ENCODE measurements at places on chromosomes 1 and 21. TPM values are rescaled to one million over a fixed set of nuclear protein-coding genes. Genes with fewer than 3 reads are reported as not detected.

The CRNN gene
- total RNA-seq, result not detected

GRCh38 chr1:159141584-159142390 is 29.6 kb upstream of the CADM3 start:
- no peak for DNase-seq
- no peak overlapping the region for H3K4me3 ChIP-seq
- H3K36me3 ChIP-seq, result no peaks in the 10 kb centered on the region
- no peak overlapping the region for H3K27ac ChIP-seq
- H3K27me3 ChIP-seq, result peaks cover 6% of the 10 kb centered on the region

The RRP1B gene
- total RNA-seq, result 35.4 TPM

GRCh38 chr1:213572912-213573647 is 414.7 kb upstream of the PROX1 start:
- no peaks in the 10 kb centered on the region for H3K36me3 ChIP-seq
- H3K27ac ChIP-seq, result no peak overlapping the region
- no peak overlapping the region for H3K4me3 ChIP-seq
- no peaks in the 10 kb centered on the region for H3K4me1 ChIP-seq

- no peak overlapping the region for H3K27ac ChIP-seq
- H3K36me3 ChIP-seq, result no peaks in the 10 kb centered on the region
- H3K4me3 ChIP-seq, result peak overlapping the region; percentile 64
Measured at GRCh38 chr1:10429868-10430215, 391 bp upstream of the CENPS start.

DNA sequence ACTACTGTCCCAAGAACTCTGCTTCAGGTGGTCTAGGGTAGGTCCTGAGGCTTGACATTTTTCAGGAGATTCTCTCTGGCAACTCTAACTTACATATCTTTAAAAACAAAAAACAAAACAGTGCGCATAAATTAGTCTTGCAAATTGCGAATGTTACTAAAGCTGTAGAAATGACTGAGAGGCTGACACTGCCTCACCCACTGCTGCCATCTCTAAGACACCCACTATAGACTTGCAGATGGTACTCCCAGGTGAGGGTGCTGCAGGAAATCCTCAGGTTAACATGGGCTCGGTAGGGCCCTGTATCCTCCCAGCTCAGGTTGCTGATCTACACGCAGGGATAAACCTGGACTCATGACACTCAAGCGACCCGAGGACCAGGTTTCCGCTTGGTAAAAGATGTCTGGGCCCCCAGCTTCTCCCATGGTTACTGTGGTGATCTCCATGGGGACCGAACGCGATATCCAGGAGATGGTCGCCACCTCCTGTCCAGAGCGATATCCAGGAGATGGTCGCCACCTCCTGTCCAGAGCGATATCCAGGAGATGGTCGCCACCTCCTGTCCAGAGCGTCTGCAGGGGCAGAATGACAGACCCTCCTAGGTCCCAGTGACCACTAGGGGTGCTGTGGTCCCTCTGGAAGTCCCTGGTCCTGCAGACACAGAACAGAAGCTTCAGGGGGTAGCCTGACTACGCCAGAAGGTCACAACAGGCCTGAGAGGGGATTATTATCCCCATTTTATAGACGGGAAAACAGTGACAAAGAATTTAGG is 16.2 kb upstream of the LY9 start:
- no peaks in the 10 kb centered on the region for H3K27me3 ChIP-seq
- no peak for DNase-seq
- no peak overlapping the region for H3K27ac ChIP-seq
- H3K4me3 ChIP-seq, result no peak overlapping the region
- no peaks in the 10 kb centered on the region for H3K36me3 ChIP-seq
- no peaks in the 10 kb centered on the region for H3K4me1 ChIP-seq

DNA sequence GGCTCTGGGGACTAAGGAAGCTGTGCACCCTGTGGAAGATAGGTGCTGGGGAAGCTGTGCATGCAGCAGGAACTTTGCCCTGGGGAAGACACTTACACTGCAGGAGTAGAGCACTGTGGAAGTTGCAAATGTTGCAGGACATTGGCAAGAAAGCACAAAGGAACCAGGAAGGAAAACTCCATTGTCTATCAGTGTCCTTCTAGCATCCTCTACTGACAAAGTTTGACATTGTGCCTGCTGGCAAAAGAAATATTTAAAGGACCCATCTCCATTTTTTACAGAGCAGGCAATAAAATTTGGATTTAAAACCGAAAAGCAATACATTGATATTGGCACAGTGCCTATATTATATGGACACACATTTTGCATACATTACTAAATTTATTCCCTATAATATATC is 394.1 kb downstream of the PBX1 start:
- no peaks in the 10 kb centered on the region for H3K36me3 ChIP-seq
- no peaks in the 10 kb centered on the region for H3K4me1 ChIP-seq
- H3K4me3 ChIP-seq, result no peak overlapping the region
- no peaks in the 10 kb centered on the region for H3K27me3 ChIP-seq
- no peak overlapping the region for H3K27ac ChIP-seq

DNA sequence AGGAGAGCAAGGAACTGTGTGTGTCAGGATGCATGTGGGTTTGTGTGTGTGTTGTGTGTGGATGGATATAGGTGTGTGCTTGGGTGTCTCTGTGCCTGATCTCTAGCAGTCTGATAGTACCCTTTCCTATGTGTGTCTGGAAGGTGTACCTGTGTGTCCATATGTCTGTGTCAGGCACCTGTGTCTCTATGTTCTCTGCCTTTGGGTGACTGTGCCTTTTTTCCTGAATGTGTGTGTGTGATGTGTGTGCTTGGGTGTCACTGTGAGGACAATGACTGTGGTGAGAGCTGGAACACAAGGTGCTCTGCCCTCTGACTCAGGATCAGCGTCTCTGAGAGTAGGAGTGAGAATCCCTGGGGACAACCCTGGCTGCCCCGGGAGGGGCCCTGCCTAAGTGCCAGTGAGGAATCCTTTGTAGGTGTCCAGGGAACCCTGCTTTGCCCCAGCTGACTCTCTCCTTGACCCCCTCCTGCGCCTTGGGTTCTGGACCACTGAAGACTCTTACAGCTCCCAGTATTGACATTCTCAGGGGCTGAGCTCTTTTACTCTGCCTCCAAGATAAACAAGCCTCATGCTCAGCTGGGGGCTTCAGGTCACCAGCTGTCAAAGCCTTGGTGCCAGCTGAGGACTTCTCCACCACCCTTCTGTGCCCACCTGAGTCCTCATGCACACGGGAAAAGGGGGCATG is 735 bp upstream of the EFNA3 start:
- H3K27ac ChIP-seq, result no peak overlapping the region
- H3K4me3 ChIP-seq, result no peak overlapping the region
- H3K36me3 ChIP-seq, result no peaks in the 10 kb centered on the region

The FLAD1 gene
- total RNA-seq, result 15.4 TPM

GRCh38 chr1:244209955-244210354 is 158.9 kb downstream of the ZBTB18 start:
- no peak overlapping the region for H3K4me3 ChIP-seq
- H3K4me1 ChIP-seq, result peaks cover 27% of the 10 kb centered on the region
- H3K27me3 ChIP-seq, result no peaks in the 10 kb centered on the region

DNA sequence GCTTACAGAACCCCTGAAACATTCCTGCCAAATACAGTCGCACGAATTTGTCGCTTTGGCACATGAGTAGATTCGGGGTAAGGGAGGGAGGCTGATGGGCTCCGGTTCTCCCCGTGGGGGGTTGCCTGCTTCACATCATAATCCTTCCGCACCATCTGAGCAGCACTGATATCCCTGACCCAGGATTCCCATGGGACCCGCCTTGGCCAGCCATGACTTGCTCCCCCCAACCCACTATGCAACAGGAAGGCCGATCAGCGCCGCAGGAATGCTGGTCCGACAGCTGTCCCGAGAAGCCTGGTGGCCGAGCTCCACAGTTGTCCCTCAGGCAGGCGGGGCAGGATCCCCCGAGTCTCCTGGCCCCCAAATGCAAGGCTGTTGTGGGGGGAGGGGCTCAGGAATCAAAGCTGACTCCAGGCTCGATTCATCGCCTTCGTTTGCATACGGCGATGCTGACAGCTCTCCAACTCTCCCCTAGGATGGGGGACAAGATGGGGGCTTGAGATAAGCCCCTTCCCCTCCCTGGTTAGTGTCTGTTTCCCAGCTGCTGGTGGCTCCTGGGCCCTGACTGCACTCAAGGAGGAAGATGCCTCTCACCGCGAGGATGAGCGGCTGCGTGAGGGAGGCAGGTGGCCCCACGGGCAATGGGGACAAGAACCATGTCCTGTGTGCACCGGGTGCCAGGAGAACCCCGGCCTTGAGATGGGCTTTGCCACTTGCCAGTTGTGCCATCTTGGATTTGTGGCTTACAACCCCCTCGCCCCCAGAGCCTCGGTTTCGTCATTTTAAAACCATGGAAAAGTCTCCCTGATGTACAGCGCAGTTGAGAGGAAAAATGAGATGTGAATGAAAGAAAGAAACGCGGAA is 9.3 kb downstream of the DRAXIN start:
- H3K4me3 ChIP-seq, result no peak overlapping the region
- DNase-seq, result no peak
- H3K4me1 ChIP-seq, result no peaks in the 10 kb centered on the region

DNA sequence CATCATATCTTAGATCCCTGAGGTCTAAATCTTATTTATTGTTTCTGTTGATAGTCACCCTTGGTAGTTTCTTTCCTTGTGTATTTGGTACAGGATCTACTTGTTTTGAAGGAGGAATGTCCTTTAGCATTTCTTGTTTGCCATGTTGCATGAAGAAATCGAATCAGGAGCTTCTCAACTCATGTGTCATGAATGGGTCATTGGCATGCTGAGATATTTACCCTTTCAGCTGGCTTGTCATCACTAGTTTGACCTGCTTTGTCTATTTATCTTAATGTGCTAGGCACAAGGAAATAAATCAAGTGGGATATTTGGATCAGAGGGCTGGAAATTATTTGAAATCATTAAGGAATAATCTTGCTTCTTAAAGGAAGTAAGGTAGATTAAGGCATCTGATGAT is 23.8 kb downstream of the THEM4 start:
- no peaks in the 10 kb centered on the region for H3K4me1 ChIP-seq
- no peak for DNase-seq
- no peak overlapping the region for H3K4me3 ChIP-seq
- H3K36me3 ChIP-seq, result peaks cover 16% of the 10 kb centered on the region
- no peak overlapping the region for H3K27ac ChIP-seq

DNA sequence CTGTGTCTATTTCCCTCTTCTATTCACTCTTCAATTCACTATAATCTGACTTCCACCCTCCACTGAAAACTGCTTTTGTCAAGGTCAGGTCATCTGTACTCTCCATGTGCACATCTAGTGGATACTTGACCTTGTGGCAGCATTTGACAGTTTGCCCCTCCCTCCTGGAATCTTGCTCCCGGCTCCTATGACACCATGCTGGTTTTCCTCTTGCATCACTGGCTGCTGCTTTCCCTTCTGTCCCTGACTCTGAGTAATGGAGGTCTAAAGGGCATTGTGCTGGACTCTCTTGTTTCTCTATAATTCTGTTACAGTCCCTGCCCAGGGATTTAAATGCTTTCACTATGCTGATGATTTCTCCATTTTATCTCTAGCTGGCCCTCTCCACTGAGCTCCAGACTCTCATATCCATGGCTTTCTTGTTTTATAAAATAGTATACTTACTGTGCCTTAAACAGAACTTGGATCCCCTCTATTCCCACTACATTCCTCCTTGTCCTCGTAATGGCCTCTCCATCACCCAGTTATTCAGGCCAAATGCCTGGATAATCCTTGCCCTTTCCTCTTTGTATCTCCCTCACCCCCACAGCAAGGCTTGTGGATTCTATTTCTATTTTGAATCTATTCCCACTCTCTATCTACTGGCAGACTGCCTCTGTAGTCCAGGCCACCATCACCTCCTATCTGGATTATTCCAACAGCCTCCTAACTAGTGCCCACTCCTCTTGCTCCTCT is 36.8 kb upstream of the PODN start:
- no peak for DNase-seq
- H3K27ac ChIP-seq, result no peak overlapping the region
- H3K4me3 ChIP-seq, result no peak overlapping the region
- peaks cover 7% of the 10 kb centered on the region for H3K36me3 ChIP-seq

- H3K36me3 ChIP-seq, result no peaks in the 10 kb centered on the region
- no peak overlapping the region for H3K27ac ChIP-seq
- no peaks in the 10 kb centered on the region for H3K27me3 ChIP-seq
- no peak for DNase-seq
- no peak overlapping the region for H3K4me3 ChIP-seq
Measured at GRCh38 chr21:46154955-46155513, 345 bp downstream of the FTCD start.

DNA sequence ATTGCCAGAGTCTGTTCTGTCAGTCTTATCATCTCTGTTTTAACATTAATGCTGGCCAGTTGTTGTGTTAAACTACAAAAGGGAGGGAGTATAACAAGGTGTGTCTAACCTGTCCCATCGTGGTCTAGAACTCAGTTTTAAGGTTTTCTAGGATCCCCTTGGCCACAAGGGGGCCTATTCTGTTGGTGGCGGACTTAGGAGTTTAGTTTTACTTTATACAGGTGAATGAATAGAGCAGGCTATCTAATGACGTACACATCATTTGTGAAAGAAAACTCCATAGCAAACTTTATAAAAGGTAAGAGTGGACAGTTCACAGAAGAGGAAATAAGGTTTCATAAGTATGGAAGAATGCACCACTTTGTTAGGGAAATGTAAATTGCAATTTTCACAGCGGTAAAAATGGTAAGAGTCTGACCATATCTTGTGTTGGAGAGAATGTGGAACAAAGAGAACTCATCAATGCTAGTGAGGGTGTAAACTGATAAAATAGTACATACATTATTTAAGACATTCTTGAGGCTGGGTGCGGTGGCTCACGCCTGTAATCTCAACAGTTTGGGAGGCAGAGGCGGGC is 2.5 kb upstream of the ATF6 start:
- no peak overlapping the region for H3K27ac ChIP-seq
- DNase-seq, result peak; percentile 12
- peaks cover 5% of the 10 kb centered on the region for H3K36me3 ChIP-seq
- H3K4me1 ChIP-seq, result peaks cover 4% of the 10 kb centered on the region
- H3K4me3 ChIP-seq, result no peak overlapping the region

The USP1 gene
- total RNA-seq, result 100 TPM

- DNase-seq, result no peak
- no peaks in the 10 kb centered on the region for H3K27me3 ChIP-seq
- H3K4me3 ChIP-seq, result no peak overlapping the region
- no peak overlapping the region for H3K27ac ChIP-seq
- H3K4me1 ChIP-seq, result peaks cover 2% of the 10 kb centered on the region
Measured at GRCh38 chr1:115351143-115351542, 13.1 kb upstream of the NGF start.

- H3K27ac ChIP-seq, result no peak overlapping the region
- H3K4me1 ChIP-seq, result peaks cover 5% of the 10 kb centered on the region
- H3K36me3 ChIP-seq, result no peaks in the 10 kb centered on the region
- DNase-seq, result no peak
Measured at GRCh38 chr1:29876441-29876840, 640.1 kb downstream of the PTPRU start.

Data from SJSA1 (cell line).